ENCODE measurements at places on chromosomes 5 and 9.

- peak; percentile 28 for DNase-seq
These were observed 1.5 kb downstream of the GPR21 start for GRCh38 chr9:123034881-123035510.

GRCh38 chr5:140041492-140042392 lies 1.4 kb downstream of the NRG2 start:
- peak; percentile 36 for DNase-seq

DNA sequence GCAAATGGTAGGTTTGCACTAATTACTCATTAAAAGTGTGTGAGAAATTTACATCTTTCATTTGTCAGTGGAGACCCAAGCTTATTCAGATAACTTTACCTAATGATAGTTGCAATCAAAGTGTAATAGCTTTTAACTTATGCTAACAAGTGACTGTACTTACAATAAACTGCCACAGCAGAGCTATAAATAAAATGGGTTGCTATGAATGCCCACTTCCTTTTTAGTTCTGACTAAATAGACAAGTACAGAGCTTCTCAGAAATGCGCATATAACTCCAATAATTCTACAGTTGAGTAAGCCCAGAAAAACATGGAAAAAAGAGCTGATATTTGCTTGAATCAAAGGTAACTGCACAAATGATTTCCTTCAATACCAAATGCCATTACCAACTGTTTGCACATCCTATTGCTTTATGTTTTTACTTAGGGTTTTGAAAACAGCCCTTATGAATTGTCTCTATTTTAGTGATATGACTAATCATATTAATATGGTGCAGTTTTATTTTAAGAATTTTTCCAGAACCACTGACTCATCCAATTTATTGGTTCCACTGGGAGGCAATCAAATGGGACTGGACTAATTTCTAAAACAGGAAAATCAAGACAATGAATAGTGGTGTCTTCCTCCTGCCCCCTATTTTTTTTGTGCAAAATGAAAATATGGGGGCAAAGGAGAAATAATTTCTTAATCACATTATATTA lies 84.1 kb downstream of the PPP2R2B start:
- DNase-seq = no peak

- DNase-seq = no peak
These were observed 111.3 kb upstream of the TNPO1 start for GRCh38 chr5:72705178-72705577.

DNA sequence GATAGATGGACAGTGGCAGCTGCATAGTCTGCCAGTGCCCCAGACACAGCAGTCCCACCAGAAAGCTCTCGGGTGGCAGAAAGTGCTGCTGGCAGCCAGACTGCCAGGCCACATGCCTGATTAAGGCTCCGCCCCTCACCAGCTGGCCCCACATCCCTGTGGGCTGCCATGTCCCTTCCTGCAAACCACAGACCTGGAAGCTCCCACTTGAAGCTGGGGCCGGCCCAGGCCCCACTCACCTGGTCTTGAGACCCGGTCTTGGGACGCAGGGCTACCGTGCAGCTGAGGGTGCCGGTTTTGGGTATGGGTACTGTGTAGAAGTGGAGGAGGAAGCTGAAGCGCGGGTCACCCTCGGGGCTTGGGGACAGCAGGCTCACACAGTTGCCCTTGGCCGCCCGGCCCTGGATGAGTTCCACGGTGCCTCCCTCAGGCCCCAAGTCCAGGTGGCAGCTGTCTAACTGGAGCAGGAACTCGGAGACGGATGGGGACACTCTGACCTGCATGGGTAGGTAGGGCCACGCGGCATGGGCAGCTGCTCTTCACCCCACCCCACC lies 15.3 kb downstream of the FPGS start:
- no peak for DNase-seq

DNA sequence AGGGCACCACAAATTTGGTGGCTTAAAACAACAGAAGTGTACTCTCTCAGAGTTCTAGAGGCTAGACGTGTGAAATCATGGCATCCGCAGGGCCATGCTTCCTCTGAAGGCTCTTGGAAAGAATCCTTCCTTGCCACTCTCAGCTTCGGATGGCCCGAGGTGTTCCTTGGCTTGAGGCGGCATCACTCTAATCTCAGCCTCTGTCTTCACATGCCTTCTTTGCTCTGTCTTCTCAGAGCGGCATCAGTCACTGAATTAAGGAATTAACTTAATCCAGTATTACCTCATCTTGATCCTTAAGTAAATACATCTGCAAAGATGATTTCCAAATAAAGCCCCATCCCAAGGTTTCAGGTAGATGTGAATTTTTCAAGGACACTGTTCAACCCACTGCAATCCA lies 211.1 kb upstream of the TRIM32 start:
- no peak for DNase-seq

DNA sequence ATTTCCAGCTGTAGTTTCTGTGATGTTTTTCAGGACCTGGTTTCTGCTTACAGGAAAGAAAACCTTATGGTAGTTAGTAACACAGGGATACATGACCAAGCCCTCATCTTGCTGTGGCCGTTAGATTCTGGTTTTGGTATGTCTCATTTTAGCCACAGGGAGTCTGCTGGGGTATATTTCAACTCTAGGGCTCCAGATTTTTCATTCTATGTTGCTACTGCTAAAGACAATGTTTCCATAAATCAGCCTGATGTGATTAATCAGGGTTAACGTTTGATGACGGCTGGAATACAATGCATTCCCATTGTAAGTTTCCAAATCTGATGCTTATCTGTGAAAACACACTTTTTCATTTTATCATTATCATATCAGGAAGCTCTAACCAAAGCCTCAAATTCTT lies 48.2 kb downstream of the P4HA2 start:
- no peak for DNase-seq

GRCh38 chr9:107712390-107712789 lies 222.8 kb upstream of the KLF4 start:
- DNase-seq = no peak

- peak; percentile 95 for DNase-seq
These were observed 62.3 kb downstream of the CXXC5 start for GRCh38 chr5:139710319-139711066.

- DNase-seq = no peak
These were observed 20.1 kb downstream of the FBXL17 start for GRCh38 chr5:108361771-108362170.

DNA sequence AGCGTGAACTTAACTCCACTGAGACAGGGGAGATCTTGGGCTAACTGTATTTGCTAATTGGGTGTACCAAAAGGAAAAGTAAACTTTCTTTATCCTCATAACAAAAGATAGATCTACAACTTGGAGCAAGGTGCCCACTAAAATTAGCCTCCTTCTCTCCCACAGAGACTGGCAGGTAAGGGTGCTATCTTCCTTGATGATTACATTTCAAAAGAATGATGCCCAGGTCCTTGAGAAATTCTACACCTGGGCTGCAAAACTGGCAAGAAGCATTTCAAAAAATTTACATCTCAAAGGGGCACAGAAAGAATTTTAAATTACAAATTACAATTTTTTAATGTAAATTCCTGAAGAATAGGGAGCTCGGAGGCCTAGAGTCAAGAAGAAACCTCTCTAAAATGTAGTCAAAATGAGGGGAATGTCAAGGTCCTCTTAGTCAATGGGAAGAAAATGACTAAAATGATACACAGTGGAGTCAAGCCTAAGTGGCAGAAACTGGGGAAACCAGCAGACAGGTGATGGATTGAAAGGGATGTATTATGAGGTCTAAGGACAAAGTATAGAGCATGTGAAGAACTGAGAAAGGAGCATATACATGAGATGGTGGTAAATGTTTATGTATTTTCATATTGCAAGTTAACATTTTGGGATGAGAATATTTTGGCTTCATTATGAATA lies 348.3 kb upstream of the TUSC1 start:
- DNase-seq = no peak

DNA sequence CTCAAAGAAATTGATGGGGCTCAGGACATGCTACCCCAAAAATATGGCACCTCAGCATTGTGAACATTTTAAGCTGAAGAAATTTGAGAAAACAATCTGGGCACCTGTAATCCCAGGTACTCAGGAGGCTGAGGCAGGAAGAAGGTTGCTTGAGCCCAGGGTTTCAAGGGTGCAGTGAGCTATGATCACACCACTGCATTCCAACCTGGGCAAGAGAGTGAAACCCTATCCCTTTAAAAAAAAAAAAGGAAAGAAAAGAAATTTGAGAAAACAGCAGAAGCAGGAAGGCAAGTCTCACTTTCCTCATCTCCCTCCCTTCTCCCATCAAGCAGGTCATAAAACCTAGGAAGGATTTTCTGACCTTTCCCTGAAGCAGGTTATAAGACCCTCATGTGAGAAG lies 23.6 kb downstream of the TPD52L3 start:
- DNase-seq = no peak

- no peak for DNase-seq
These were observed 40.8 kb downstream of the ELL2 start for GRCh38 chr5:95920822-95921221.

DNA sequence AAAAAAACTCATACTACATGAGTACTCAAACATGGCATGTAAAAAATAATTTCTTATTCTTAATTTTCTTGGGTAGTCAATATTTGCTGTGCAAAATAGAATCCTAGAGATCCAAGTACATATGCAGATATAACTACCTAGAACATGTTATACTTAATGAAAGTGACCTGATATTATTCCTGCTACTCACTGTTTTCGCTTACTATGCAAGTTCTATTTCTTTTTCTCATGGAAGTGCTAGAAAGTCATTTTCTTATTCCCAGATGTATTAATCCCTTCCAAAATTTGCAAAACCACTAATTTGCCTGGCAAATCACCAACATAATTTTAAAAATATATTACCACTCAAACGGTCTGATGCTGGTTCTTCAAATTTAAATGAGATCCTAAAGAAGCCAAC lies 19.2 kb upstream of the PLAC8L1 start:
- DNase-seq = no peak

GRCh38 chr5:134595458-134595838 lies 37.2 kb downstream of the SAR1B start:
- DNase-seq = no peak

DNA sequence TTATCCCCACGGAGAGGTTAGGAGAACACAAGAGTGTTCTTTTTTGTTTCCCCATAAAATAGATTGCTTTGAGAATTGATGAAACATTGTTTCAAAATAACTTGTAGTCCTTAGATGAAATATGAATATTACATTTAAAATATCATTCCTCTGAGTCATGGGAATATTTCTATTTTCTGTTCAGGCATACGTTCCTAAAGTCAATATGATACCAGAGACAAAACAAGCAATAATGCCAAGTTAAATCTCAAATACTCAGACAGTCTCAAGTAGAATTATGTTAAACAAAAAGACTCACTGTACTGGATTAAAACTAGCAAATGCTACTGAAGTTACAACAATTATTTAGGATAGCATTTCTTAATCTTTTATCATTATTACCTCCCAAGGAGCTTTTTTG lies 111.7 kb upstream of the C6 start:
- DNase-seq = no peak

DNA sequence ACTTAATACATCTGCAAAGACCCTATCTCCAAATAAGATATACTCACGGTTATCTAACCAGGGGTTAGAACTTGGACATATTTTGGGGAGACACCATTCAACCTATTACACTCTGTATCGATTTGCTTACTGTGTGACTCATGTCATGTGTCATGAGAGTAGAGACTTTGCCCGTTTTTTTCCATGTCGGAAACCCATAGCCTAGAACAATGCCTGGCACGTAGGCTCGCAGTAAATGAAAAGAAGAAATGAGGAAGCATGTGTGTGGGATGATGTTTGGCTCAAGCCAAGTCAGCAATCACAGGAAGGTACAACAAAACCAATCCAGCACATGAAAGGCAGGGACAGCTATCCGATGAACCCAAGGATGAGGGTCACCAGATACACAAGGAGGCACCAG lies 94.6 kb upstream of the DNAH5 start:
- no peak for DNase-seq

- DNase-seq = no peak
These were observed 277.6 kb upstream of the EFNA5 start for GRCh38 chr5:107948377-107948776.

DNA sequence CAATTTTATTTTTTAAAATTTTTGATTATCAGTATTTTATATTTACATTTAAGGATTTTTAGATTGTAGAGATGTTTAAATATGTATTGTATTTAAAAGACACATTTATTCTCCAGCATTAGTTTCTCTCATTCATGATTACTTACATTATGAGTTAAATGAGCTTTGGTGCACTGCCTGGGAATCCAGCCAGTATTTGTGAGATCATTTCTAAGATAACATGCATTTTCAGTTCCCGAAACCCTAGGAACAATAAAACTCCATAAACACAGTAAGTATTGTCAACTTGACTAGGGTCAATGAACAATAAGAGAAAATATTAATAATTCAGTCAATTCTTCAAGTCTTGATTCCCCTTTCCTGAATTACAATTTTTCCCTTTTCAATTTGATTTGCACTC lies 403.3 kb downstream of the PLK2 start:
- DNase-seq = no peak

GRCh38 chr5:64315778-64316177 lies 150.1 kb downstream of the RNF180 start:
- no peak for DNase-seq

DNA sequence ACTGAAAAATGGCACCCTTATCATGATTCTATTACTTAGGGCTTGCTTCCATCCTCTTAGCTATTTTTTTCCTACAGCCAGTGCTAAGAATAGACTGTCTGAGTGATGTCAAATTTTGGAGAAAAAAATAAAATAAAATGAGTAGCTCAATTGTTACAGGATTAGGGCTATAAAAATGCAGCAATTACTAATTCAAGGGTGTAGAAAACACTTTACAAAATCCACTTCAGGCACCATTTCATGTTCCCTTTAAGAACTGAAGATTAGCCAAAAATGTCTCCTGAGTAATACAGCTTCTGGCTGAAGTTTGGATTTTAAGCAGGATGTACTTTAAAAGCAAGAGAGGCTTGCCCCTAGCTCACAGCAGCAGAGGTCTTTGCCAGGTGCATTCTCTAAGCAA lies 240.5 kb upstream of the IRX1 start:
- DNase-seq = no peak

DNA sequence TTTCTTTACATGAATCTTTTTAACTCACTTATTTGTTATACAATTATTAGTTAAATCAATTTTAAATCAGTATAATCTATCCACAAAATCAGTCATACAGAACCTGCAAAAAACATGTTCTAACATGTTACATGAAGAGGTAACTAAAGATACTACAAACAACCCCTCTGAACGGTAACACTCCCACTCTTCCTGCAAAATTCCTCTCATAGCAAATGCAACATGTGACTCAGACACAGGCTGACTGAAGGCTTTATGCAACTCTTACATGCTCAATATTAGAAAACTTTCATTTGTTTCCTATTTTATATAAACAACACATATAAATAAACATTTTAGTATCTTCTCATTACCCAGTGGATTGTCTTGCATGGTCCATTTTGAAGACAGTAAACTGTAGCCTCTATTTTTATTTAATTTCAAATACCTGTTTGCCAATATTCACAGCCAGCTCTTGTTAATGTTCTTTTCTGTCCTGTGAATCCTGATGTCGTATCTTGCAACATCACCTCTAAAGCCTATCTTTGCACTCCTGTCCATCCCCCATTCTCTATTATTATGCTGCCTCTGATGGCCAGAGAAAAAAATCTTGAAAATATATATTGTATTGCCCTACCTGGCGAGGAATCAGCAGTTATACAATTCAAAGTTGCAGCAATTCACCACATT lies 100.5 kb upstream of the CCDC152 start:
- DNase-seq = no peak

- no peak for DNase-seq
These were observed 58.9 kb downstream of the ANKRD33B start for GRCh38 chr5:10622810-10623209.

GRCh38 chr9:138115506-138115905 lies 237.9 kb downstream of the CACNA1B start:
- DNase-seq = no peak

Measured in B cell (primary cell).